ENCODE measurements at places on chromosomes 16 and 17.
A peak's percentile ranks its signal among the peaks of the same experiment; 100 is the strongest.

- no peak for DNase-seq
These were observed 1.1 kb downstream of the ABCA9 start for GRCh38 chr17:69059458-69060175.

DNA sequence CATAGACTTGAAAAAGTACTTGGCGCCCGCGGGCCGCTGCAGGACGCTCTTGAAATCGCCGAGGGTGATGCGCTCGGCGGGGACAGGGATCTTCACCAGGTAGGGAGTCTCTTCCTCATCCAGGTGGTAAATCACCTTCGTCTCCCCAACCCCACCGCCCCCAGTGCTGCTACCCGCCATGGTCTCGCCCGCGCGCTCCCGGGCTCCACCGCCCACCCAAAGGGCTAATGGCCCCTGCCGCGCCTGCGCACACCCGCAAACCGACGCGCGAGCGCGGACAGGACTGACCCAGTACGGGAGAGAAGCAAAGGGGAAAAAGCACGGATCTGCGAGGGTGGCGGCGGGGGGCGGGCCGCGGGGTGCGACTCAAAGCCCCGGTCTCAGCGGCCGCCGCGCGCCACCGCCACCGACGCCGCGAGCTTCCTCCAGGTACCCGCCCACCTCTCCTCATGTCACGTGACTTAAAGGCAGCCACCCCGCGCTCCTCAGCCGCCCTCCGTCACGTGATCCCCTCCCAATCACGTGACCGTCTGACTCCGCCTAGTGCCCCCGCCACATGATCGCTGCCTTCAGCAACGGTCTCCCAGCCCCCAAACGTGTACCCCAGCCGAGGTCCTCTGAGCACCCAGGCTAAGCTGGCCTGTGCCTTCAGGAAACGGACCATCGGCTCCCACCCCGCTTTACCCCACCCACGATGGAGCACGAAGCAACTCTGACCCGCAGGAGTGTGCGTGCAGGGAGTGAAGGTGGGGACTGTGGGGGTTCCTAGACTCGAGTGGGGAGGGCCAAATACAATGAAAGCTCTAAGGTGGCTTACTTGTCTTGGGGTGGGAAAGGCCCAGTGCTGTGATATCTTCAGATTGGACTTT is at the start of gene DVL2:
TSS of gene DVL2 (minus strand) at position 435 of the 869 bp plus-strand sequence. CDS start at position 180, 255 bp downstream.
- DNase-seq = peak; percentile 95

GRCh38 chr17:43411749-43412148 is 13.0 kb downstream of the ARL4D start:
- no peak for DNase-seq

DNA sequence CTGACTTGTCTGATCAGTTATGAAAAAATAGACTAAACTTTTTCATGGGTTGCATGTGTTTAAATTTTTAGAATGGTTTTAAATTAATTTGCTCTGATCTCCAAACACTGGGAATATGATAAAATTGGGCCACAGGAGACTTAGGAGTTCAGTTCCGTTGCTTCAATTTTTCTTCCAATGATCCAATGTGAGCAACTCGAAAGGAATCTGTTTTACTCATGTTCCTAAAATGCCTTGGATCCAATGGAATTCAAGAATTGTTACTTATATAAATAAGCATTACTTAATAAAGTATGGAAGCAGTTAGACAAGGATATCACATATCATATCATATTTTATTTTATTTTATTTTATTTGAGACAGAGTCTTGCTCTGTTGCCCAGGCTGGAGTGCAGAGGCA is 56.0 kb upstream of the NACA2 start:
- no peak for DNase-seq

GRCh38 chr16:23024044-23024443 is 125.2 kb downstream of the USP31 start:
- DNase-seq = no peak

Measured in activated naive CD8-positive, alpha-beta T cell treated with anti-CD3 and anti-CD28 coated beads for 36 hours (primary cell).